ENCODE measurements at places on chromosomes 12 and 14. TPM values are rescaled to one million over a fixed set of nuclear protein-coding genes. Genes with fewer than 3 reads are reported as not detected.

The PAPLN gene
- 25.6 TPM for polyA plus RNA-seq

DNA sequence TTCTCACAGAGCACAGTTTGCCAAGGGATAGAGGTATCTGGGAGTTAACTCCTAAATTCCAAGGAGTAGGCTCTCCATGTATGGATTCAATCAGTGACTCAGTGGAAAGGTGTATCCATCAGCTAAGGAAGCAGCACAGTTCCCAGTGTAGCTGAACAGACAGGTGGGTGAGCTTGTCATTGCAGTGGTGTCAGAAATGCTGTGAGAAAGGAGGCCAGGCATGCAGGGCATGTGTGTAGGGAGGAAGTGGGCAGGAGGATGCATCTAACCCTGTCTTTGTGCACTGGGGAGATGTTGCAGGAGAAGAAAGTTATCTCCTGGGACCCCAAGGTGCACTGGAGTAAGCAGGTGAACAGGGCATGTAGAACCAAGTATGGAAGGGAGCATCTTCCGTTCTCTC is 539.0 kb downstream of the VRK1 start:
- DNase-seq, result no peak

GRCh38 chr14:61211476-61212255 is 69.5 kb downstream of the TMEM30B start:
- no peak for DNase-seq

DNA sequence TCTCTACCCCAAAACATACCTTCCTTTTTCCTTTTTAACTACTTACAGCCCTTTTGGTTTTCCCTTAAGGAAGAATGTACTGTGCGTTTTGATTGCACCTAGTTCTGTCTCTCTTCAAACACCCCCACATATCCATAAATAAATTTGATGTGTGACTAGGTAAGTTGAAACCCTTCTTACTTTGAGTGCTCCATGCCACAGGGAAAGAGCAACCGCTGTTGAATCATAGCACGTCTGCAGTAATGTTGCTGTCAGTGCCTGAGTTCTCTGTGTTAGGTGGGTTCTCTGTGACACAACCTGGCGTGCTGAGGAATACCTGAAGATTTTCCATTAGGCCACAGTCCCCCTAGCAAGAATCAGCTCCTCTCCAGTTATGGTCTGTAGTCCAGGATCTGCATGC is 102.1 kb downstream of the FIGNL2 start:
- DNase-seq, result no peak
